CD4-positive, alpha-beta T cell treated with Interleukin-4 for 4 hours (primary cell): ENCODE measurements at places on chromosomes 6 and 20.

DNA sequence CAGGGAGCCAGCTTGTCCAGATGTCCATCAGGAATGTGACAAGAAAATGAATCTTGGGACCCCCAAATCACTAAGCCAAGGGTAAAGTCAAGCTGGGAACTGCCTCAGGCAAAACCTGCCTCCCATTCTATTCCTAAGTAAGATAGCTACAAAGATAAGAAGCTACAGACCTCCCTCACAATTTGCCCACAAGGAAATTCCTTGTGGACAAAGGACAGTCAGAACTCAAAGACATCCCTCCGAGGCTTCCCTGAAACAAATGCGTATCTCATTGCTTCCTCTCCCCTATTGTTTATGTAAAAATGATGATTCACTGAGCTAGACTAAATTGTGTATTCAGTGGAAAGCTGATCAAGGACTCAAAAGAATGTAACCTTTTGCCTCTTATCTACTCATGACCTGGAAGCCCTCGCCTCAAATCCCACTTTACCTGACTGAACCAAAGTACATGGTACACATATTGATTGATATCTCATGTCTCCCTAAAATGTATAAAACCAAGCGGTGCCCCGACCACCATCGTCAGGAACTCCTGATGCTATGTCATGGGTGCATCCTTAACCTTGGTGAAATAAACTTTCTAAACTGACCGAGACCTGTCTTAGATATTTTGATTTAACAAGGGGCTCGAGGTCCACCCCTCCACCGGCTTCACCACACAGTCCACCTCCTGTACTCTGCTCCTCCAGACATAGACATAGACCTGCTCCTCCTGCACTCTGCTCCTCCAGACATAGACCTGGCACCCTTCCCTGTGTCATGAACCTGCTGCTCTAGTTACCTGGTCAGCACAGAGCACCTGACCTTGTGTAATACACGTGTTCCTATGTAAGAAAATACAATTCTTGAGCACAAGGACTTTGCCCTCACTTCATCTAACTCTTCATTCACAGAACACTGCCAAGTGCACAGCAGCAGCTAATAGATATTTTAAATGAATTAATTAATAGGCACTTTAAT, 81.4 kb downstream of the WDR27 start:
- no peak for DNase-seq

DNA sequence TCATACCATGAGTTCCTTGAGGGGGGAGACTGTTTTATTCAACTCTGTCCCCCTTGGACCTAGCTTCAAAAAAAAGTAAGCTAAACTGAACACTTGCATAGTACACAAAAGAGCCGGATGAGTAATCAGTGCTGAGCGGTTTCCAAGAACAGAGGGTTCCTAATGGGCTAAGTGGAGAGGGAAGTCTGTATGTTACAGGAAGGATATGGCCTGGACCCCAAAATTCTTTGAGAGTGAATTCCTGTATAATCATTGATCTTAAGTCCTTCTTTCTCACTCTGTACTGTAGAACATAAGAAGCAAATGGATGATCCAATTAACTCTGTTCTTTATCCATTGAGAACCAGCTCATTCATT, 324.7 kb upstream of the CNR1 start:
- no peak for DNase-seq

DNA sequence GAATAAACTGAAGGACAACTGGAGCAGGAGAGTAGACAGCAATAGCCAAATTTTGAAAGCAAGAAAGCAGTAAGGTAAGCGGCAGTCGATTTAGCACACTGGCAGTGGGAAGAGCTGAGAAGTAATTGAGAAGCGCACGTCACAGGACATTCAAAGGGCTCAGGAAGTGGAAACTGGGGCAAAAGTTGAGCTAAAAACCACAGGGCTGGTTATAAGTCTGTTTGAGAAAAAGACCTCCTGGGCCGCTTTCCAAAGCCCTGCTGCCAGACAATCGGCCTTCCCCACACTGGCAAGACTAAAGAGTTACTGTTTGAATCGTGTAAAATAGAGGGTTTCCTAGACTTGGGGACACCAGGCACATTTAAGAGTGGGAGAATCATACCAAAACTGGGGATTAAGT, 161.4 kb downstream of the DNAH8 start:
- peak; percentile 56 for DNase-seq

DNA sequence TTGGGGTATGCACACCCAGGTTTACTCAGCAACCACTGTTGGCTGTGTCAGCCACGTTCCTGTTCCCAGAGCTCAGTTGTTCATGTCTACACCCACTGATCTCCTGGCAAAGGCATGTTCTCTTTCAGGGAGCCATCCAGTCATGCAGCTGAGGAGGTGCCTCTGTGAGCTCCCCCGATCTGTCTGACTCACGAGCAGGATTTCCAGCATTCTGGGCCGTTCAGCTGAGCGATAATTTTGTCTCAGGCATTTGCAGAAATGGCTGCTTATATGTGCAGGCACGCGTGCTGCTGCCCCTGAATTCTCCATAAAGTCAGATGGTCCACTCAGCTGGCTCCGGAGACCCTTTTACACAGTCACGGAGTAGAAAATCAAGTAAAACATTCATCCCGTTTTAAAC, 78.4 kb upstream of the IYD start:
- DNase-seq, result no peak

DNA sequence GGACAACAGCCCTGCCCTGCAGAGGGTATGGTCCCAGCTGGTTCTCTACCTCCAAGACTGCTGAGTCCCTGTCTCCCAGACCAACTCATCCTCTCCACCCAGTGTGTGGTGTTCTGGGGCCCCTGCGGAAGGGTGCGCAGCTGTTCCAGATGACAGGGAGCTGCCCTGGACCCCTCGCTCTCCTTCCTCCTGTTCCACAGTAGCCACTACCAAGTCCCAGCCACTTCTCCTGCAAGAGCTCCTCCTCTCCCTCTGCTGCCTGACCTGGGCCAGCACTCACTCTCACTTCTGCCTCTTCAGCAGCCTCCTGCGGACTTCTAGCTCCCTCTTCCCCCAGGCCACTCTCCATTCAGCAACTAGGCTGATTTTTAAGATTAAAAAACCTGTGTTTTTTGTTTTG, 40.1 kb upstream of the TMEM181 start:
- no peak for DNase-seq

DNA sequence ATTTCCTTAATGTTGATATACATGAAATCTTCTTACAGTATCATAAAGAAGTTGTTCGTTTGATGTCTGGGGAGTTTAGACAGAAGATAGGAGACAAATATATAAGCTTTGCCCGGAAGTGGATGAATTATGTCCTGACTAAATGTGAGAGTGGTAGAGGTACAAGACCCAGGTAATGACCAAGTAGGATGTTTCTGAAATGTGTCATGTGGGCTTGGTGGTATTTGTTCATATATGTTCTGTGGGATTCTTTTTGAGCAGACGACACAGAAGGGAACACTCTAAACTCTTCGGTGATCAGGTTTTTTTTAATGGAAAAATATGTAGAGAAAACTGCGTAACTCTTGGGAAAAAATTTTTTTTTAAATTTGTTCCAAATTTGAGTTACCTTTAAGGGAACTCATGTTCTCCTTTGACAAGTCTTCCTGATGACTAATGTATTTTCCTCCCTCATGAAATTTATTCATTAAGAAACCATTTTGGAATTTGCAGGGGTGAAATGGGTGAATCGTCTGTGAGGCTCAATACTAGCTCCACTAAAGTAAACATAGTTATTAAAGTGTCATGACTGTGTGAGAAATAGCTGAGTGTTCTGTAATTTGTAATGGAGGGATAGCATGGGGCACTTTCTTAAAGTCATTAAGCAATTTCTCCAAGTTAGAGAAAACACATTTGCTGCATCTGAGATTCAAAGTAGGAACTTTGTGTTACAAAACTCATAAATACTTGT, 100.6 kb downstream of the MAP3K4 start:
- DNase-seq, result no peak

GRCh38 chr6:54419885-54420284, 111.6 kb downstream of the TINAG start:
- no peak for DNase-seq
